ENCODE measurements at places on chromosomes 1 and 21. TPM values are rescaled to one million over a fixed set of nuclear protein-coding genes. Genes with fewer than 3 reads are reported as not detected.
A peak's percentile ranks its signal among the peaks of the same experiment; 100 is the strongest.

RGS16 gene
- 1.7 TPM for polyA plus RNA-seq

ZNF697 gene
- polyA plus RNA-seq: 20.1 TPM

TCHHL1 gene
- not detected for polyA plus RNA-seq

P3R3URF gene
- polyA plus RNA-seq: not detected

MYOM3 gene
- 0.60 TPM for polyA plus RNA-seq

CYB5RL gene
- polyA plus RNA-seq: 7.8 TPM

IGSF5 gene
- 0.46 TPM for polyA plus RNA-seq

SLAMF8 gene
- 0.70 TPM for polyA plus RNA-seq

ZNF670 gene
- polyA plus RNA-seq: 9.1 TPM

ALX3 gene
- not detected for polyA plus RNA-seq

- DNase-seq: no peak
Observed at GRCh38 chr1:2213576-2214505, 14.3 kb upstream of the SKI start.

DNA sequence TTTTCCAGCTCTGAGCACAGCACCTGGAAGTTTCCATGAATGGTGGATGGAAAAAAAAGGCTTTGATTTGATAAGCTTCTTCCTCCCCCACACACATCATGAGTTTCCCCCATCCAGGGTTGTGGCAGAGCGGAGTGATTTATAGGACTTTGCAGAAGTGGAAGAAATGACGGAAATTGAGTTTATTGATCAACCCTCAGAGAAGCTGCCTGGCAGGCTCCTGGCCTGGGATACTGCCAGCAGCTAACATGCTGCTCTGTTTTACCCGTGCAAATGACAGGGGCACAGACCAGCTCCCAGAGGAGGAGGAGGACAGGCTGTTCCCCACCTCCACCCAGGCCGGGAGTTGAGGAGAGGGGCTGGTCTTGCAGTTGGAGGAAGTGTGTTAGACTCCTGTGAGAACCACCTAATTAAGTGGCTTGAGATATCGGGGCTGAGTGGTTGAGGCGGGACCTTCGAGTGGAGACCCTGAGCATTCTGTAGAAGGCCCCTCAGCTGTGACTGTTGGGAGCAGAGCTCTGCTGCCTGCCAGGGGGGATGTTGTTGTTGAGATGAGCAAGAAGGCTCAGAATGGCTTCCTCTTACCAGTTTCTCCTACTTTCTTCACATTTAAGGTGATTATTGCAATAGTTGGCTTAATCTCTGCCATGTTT is 21.8 kb downstream of the ADORA1 start:
- DNase-seq: no peak

GRCh38 chr1:154423988-154424326 is 18.8 kb downstream of the IL6R start:
- no peak for DNase-seq

DNA sequence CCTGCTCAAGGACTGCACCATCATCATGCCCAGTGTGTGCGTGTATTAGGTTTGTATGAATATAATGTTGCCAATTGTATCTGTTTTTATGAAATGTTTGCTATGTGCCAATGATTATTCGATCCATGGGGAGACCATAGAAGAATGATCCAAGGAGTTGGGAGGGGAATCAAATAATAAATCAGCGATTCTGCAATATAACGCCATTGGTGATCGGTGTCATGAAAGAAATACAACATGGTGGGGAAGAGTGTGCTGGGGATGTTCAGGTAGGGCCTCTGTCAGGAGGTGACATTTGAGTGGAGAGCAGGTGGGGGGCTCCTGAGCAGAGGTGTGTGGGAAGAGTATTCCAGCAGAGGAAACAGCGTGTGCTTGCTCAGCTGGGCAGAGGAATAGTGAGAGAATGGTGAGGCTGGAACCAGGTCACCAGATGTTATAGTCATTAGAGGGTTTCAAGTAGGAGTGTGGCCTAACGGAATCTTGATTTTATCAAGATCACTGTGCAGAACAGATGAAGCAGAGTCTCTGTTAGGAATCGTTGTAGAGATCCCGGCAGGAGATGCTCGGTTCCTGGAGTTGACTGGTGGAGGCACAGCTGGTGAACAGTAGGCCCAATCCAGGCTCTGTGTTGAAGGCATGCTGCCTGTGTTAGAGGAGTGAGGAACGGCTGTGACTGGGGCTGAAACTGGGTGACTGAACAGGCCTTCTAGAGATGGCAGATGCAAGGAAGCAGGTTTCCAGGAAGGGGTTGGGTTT is 2.9 kb upstream of the ZNF496 start:
- DNase-seq: no peak

DNA sequence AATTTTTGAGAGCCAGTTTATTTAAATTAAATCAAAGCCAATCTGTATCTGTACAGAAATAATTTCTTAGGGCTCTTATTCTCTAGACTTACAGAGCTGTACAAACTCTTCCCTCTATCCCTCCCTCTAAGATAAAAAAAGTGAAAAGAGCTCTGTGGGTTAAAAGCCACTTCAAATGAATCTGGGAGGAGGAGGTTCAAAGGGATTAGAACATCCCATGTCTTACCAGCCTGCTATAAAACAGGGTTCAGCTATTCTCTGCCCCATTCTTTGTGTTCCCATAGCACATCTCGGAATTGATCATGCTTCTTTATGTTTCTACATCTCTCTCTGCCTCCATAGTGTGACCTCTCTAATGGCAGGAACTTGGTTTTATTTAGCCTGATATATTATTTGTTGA is 19.4 kb downstream of the KIAA0319L start:
- no peak for DNase-seq

- no peak for DNase-seq
Observed at GRCh38 chr1:198939956-198940355, 301.1 kb downstream of the PTPRC start.

- no peak for DNase-seq
Observed at GRCh38 chr21:32299695-32300094, 1.0 kb downstream of the MRAP start.

- DNase-seq: no peak
Observed at GRCh38 chr1:78226784-78227183, 181.0 kb downstream of the GIPC2 start.

DNA sequence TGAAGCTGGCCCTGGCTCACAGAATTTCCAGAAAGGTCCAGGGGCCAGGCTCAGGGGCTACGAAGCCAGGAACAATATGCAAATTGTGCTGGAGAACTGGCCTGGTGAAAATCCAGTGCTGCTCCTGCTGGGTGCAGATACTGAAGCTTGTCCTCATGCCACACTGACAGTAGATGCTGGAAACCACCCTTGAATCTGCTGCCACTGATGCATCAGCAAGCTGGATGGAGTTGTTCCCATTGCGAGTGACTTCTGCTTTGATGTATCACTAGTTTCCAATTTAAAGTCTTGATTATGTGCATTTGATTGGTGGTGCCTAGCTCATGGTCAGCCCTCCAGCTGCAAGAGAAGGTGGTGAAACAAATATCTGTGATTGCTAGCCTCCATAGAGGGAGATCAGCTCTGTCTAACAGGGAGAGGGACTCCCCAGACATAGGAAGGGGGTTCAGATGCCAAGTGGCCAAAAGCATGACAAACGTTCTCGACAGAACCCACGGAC is 11.0 kb upstream of the KIAA0040 start:
- DNase-seq: no peak

DNA sequence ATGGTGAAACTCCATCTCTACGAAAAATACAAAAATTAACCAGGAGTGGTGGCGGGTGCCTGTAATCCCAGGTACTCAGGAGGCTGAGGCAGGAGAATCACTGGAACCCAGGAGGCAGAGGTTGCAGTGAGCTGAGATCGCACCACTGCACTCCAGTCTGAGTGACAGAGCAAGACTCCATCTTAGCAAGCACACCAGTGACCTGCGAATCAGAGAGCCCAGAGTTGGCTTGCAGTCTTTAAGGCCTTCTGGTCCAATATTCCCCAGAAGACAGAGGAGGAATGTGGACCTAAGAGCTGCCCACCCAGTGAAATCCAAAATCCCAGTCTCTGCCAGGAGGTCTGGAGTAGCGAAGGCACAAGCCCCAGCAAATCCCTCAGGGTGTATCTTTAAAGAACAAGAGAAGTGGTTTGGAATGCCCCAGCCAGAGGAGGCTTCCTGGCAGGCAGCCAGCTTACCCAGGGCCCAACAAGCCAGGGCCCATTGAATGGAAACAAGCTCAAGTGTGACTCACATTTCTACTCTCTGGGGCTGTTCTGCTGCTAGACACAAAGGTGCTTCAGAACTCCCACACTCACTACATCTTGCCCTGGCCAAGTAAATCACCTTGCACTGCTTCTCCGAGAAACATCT is 23.9 kb downstream of the GPR161 start:
- DNase-seq: no peak

- DNase-seq: peak; percentile 33
Observed at GRCh38 chr21:15592271-15592860, 137.4 kb upstream of the USP25 start.

DNA sequence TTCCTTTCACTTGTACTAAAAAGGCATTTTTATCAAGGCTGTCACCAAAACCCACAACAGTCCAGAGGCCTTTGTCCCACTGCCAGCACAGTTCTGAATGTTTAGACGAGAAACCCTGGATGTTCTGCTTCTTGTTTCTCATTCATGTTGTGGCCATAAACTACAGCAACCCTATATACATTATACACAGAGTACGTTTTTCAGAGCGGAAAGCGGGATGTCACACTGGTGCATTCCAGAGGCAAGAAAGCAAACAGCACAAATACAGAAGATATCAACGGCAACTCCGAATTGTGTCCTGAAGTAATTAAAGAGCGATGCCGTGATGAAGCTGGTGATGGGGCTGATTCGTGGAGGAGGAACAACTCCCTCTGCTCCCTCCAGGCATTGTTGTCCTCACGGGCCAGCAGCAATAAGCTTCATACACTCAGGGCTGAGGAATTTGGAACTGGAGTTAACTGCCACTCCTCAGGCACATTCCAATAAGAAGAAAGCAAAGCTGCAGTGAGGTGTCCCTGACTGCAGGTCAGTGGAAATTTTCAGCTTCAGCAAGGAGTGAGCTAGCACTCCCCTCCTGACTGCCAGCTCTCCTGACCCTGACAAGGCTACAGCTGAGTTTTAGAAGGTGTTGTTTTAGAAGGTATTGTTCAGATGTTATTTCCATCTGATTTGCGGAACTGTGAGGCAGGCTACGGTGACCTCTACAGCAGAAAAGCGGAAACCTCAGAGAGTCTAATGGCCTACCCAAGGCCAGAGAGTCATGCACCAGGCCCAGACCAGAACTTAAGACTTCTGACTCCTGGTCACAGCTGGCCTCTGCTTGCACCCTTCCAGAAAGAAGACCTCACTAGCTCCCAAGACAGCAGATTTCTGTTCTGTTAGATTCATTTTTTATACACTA is 149.0 kb downstream of the TGFBR3 start:
- no peak for DNase-seq

DNA sequence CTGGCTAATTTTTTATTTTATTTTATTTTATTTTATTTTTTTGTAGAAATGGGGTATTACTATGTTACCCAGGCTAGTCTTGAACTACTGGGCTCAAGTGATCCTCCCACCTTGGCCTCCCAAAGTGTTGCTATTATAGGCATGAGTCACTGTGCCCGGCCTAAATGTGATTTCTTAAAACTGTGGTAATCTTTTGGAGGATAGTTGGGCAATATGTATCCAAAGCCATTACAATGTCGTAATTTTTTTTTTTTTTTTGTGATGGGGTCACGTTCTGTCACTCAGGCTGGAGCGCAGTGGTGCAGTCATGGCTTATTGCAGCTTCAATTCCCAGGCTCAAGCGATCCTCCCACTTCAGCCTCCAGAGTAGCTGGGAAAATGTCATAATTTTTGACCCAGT is 14.2 kb downstream of the ETV3L start:
- DNase-seq: no peak

DNA sequence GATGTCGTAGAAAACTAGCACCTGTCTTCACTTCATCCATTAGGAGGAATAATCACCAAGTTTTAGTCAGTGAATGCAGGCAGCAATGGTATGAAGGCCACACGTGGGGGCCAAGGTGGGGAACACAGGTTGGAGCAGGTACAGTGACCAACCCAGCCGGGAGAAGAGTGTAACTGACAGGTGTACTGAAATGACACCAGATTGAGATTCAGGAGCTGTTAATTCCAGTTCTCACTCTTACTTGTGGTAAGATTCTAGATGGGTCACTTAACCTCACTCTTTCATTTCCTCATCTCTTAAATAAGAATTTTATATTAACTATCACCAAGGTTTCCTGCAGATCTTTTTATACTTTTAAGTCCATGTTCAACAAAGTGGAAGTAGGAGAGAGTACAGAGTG is 206.2 kb upstream of the PTBP2 start:
- DNase-seq: no peak

- DNase-seq: no peak
Observed at GRCh38 chr1:221439747-221440501, 302.0 kb downstream of the DUSP10 start.

- DNase-seq: no peak
Observed at GRCh38 chr1:90713741-90714509, 3.2 kb downstream of the BARHL2 start.

- no peak for DNase-seq
Observed at GRCh38 chr1:110864287-110864686, 8.7 kb upstream of the CD53 start.

GRCh38 chr1:170168265-170168664 is 22.5 kb downstream of the NTMT2 start:
- no peak for DNase-seq

DNA sequence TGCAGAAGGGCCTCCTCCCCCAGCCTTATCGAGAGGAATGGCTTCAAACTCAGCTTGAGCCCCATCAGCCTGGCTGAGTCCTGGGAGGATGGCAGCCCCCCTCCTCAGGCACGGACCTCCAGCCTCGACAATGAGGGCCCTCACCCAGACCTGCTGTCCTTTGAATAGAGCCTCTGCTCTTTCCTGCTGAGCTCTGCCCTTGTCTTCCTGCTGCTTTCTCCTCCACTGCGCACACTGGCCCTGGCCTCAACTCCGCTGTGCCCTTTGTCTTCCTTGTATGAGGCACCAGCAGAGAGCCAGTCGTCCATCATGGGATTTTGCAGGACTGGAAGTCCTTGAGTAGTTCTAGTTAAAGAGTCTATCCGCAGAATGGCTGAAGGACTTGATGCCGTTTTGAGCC is 2.0 kb downstream of the C1orf226 start:
- no peak for DNase-seq

- no peak for DNase-seq
Observed at GRCh38 chr1:37084013-37084412, 49.7 kb upstream of the GRIK3 start.

DNA sequence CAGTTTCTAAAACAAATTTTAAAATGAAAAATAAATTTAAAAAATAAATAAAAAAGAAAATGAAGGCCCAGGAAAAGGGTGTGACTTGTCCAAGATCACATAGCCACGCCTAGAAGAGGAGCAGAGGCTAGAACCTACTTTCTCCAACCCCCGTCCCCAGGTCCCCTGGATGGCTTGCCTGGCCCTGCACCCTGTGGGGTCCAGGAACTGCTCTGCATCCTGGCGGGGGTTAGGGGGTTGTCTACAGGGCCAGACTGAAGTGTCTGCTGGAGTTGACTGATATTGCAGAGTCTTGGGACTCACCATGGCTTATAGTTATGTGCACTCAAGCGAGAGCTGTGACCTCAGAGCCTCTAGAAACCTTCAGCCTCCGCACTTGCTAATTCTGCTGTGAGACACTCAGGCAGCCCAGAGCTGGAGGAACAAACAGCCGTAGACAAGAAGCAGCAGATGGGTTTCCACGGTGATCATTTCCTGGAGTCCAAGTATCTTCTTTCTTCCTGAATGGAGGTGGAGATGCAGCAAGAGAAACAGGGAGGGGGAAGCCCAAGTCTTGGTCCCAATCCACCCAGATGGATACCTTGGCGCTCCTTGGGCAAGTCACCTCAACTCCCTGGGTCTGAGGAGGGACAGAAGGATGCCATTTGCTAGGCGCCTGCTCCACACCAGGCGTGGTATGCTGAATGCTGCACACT is 5.2 kb upstream of the EXTL1 start:
- no peak for DNase-seq

GRCh38 chr1:118811156-118811555 is 177.0 kb downstream of the TBX15 start:
- no peak for DNase-seq

Data from left renal pelvis (tissue), 4 donors.